Stimulated activated CD8-positive, alpha-beta memory T cell treated with anti-CD3 and anti-CD28 coated beads, Interleukin-15, amount 100 ng/mL, for 1 hour (primary cell): ENCODE measurements at places on chromosomes 2 and 18.

GRCh38 chr2:148726228-148726627 lies 81.7 kb downstream of the EPC2 start:
- DNase-seq = no peak

DNA sequence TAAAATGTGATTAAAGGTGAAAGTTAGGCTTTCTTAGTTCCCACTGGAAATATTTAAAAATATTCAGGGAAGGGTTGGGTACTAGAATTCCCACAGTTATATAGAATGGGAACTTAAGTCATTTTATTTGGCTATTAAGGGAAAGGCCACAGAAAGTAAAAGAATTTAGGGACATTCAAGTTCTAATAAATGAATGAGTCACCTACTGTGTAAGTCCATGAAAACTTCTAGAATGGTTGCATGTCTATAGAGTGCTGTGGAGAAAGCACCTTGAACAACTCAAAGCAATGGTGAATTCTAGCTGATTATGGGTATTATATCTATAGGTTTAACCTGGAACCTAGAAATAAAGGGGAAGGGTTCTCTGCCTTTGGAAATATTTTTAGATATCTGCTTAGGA lies 28.1 kb upstream of the SLC4A10 start:
- DNase-seq = no peak

DNA sequence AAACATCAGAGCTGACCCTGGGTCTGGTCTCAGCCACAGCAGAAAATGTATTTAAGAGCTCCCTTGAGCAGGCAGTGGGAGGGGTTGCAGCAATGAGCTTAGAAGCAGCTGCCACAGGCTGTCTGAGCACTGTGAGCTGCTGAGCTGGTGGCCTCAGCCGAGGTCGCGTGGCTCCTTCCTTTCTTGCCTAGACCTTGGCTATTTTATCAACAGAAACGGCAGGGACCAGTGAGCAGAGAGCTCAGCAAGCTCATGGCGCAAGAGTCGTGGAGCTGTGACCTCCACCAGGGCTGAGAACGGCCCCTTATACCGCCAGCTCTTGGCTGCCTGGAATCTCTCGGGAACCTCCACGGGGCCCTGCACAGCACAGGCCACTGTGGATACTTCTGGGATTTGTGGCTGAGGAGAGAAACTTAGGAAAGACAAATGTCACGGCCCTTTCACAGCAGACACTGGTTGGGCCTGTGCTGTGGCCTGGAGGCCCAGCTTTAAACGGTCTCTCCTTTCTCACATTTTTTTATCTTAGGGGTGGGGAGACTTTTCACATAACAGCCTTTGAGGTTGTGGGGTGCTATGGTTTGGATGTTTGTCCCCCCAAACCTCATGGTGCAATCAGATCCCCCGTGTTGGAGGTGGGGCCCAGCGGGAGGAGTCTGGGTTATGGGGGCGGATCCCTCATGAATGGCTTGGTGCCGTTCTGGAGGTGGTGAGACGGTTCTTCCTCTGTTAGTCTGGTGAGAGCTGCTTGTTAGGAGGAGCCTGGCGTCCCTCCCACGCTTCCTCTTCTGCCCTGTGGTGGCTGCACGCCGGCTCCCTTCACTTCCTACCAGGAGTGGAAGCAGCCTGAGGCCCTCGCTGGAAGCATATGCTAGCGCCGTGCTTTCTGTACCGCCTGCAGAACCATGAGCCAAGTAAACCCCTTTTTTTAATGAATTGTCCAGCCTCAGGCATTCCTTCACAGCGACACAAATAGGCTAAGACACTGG lies 1.7 kb downstream of the ALLC start:
- DNase-seq = no peak

- no peak for DNase-seq
These were observed 472 bp upstream of the PLEKHM3 start for GRCh38 chr2:208025814-208026184.

DNA sequence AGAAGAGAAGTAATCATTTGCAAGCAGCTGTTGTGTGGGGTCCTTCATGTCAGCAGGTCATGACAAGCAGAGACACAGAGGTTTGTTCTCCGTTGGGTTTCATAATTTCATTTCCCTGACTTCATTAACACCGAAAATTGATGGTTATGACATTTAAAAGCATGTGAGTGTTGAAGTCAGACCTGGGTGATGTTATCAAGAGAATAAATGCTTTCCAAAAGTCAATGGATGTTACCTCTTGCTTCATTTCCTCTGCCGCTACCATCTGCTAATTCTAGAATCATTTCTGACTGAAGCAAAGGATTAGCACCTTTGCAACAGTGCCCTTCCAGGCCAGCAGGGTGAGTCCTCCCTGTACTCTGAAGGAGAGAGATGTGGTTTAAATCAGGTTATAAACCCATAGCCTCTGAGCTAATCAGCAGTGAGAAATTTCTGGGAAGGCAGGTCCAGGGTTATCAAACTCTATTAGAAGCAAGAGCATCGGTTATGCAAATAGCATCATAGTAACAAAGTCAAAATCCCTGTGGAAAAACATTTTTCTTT lies 446.2 kb downstream of the PIK3C3 start:
- no peak for DNase-seq

GRCh38 chr2:18605115-18605514 lies 15.7 kb upstream of the NT5C1B start:
- no peak for DNase-seq

- DNase-seq = no peak
These were observed 85.5 kb downstream of the HDAC4 start for GRCh38 chr2:239315308-239315707.

DNA sequence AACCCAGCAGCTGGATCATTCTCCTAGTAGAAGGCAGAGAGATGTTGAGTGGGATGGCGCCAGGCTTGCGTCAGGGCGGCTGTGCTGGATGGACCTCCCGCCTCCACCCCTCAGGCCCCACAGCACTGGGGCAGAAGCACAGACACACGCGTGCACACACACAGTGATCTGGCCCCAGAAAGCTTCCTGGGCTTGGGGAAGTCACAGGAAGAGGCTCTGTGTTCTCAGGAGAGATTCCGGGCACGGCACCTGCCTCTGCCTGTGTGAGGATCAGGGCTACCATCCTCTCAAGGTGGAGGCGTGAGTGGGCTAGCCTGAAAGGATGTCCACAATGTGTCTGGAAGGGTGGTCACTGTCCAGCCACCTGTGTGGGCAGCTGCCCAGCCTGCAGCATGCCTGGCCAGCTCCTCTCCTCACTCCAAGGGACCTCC lies 229.8 kb upstream of the HS6ST1 start:
- DNase-seq = no peak

GRCh38 chr2:177385151-177385550 lies 7.4 kb upstream of the AGPS start:
- DNase-seq = no peak

GRCh38 chr2:199144036-199144435 lies 313.7 kb downstream of the SATB2 start:
- no peak for DNase-seq
